ENCODE measurements at places on chromosomes 2 and 18.

DNA sequence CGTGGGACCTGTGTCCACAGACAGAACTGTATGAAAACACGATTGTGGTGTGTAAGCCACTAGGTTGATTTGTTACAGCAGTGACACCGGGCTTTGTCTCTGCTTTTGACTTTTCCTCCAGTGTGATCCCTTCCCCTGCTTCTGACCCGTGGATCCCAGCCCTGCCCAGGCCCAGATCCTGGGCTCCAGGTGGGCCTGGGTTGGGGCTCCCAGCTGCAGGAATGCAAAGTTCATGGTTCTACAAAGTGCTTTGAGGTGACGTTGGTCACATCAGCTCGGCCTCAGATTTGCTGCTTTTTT, 26.8 kb downstream of the HPCAL1 start:
- no peak for DNase-seq

DNA sequence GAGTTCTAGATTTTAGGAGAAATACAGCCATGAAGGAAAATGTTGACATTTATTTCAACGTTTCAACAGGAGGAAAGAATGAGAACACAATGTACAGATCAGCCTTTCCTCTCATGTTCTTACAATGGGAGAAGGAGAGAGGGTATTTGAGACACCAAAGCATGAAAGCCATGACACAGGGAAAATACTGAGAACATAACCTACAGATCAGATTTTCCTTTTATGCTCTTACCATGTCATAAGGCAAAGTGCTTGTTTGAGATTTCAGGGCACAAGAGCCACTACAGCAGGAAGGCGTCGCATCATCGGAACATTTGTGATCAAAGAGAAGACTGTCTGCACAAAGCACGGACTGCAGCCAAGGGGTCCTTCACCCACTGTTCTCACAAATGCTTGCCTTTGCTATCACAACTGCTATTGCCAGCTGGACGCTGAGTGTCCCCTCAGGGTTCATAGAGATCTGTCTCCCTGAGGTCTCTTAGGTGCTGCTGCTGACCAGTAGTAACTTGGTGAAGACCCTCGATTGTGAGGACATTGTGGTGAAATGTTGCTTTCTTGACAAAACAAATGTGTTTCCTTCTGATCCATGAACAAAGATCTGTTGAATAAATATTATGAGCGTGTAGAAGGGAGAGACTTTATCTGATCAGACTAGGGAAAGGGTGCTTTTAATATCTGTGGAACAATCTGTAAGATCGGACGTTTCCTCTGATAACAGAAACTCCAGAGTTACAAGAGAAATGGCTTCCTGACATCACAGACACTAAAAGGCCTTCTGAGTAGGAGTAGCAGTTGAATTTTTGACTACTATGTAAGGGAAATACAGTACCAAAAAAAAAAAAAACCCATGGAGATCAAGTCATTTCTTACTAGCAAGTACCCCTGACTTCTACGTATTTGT, 6.4 kb upstream of the IL1RL1 start:
- DNase-seq: no peak

- no peak for DNase-seq
Observed at GRCh38 chr18:6729247-6730091, at the start of gene ARHGAP28. TSS of gene ARHGAP28 (plus strand) at chr18:6729716. CDS start at chr18:6729822, 106 bp downstream.

DNA sequence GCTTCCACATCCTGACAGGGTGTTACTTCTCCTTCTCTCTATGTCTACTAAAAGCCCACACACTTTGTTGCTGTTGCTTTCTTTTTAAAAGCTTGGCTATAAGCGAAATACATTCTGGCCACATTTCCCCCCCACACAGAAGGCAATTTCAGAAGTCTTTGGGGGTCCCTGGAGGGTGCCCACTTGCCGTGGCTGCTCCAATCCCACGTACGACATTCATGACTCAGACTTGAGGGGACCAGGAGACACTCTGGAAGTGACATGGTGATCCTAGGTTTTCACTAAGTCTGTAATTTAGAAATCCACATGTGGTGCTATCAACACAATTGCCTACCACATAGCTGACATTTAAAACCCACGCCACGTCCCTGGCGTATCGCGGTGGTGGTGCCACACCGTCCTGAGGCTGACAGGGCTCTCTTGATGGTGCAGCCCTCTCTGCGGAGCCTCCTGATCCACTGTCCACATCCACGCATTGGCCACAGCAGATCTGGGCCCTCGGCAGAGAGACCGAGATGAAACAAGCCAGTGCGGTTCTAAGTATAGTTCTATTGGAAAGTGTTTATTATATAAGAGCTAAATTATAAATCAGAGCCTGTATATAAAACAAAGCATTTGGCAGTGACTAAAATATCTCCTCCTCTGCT, 42.4 kb downstream of the CYP27C1 start:
- no peak for DNase-seq

GRCh38 chr2:146952696-146953095, 892.1 kb upstream of the ACVR2A start:
- no peak for DNase-seq

- DNase-seq: no peak
Observed at GRCh38 chr2:238165288-238165921, 6.6 kb downstream of the ERFE start.

DNA sequence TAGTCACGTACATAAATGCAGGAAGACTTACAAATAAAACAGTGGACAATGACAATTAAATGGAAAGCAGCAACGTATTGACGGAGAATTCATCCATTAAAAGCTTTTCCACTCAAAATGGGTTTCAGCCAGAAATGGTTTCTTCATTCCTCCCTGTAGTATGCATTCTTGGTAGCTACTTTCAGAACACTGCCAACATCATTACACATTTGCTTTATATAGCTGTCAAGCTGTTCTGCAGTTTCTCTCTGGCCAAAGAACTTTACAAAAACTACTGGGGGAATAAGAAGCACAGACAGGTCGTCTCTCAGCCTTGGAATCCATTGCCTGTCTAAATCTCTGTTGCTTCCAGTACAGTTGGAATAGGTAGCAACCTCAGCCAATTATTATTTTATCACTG, 84.1 kb upstream of the NCKAP5 start:
- no peak for DNase-seq

- DNase-seq: no peak
Observed at GRCh38 chr18:29154196-29154757, 977.3 kb upstream of the CDH2 start.

- no peak for DNase-seq
Observed at GRCh38 chr2:100404411-100404810, 13.1 kb downstream of the CHST10 start.

GRCh38 chr2:174666312-174666711, 68.7 kb upstream of the WIPF1 start:
- DNase-seq: peak; percentile 96

- peak; percentile 29 for DNase-seq
Observed at GRCh38 chr2:227192491-227192890, 28.1 kb downstream of the COL4A3 start.

- DNase-seq: no peak
Observed at GRCh38 chr2:48452108-48452507, 77.8 kb upstream of the STON1 start.

GRCh38 chr18:48863432-48864065, 87.2 kb downstream of the SMAD7 start:
- DNase-seq: no peak

GRCh38 chr2:63003351-63003750, 47.3 kb upstream of the OTX1 start:
- DNase-seq: no peak

GRCh38 chr18:21463718-21464117, 136.8 kb downstream of the ESCO1 start:
- no peak for DNase-seq

DNA sequence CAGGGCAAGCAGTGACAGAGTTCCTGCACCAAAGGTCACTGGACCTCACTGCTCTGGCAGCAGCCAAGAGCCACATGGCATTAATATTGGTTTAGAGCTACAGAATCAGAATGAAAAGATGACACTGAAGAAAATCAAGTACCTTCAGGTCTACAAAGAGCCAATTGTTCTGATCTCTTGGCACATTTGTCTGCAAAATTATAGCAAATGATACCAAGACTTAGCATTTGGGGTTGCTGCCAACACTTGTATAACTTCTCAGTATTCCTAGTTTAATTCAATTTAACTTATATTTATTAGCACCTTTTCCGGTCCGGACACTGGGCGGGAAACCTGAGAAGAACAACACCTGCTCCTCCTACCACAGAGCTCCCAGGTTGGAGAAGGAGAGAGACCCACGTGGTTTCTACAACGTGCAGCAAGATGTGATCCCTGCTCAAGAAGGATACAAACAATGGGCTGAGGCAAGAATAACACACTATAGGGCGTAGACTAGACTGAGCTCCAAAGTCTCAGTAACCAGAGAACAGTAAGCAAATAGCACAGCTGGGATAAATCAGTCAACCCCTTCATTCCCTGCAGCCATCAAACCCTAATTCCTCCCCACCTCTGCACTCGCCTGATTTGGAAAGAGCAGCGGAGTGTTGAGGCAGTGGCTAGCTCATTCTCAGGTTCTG, 2.4 kb downstream of the LRRC30 start:
- DNase-seq: no peak

All from NB4 (cell line).